ENCODE measurements at places on chromosomes 16 and 17.

- no peak for DNase-seq
Measured at GRCh38 chr16:73743665-73744496, 552.7 kb upstream of the PSMD7 start.

DNA sequence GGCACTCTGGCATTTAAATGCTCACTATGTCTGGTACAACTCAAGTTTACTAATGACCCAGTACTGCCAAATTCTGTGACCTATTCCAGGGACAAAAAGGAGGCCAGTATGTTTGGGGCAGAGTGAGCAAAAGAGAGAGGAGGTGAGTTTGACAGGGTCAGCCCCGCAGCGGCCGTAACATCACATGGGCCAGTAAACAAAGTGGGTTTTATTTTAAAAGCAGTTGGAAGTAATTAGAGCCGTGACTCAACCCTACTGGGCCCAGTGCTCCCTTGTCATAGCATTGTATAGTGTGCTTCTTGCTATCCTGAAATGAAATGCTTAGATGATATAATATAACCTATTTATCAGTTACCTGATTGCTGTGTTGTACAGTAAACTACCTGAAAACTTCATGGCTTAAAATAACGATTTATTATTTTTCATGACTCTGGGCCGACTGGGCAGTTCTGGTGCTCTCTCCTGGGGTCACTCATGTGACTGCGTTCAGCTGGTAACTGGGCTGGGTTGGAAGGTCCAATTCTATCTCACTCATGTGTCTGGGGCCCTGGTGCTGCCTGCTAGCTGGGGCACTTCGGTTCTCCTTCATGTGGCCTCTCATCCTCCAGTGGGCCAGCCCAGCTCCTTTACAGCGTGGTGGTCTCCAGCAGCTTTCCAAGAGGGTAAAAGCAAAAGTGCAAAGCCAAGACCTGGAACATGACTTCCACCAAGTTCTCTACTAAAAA lies 27.4 kb downstream of the IQCK start:
- DNase-seq, result no peak

GRCh38 chr17:4147751-4148310 lies 4.8 kb downstream of the CYB5D2 start:
- no peak for DNase-seq

GRCh38 chr17:76452127-76452659 lies 759 bp downstream of the UBE2O start:
- DNase-seq, result no peak

DNA sequence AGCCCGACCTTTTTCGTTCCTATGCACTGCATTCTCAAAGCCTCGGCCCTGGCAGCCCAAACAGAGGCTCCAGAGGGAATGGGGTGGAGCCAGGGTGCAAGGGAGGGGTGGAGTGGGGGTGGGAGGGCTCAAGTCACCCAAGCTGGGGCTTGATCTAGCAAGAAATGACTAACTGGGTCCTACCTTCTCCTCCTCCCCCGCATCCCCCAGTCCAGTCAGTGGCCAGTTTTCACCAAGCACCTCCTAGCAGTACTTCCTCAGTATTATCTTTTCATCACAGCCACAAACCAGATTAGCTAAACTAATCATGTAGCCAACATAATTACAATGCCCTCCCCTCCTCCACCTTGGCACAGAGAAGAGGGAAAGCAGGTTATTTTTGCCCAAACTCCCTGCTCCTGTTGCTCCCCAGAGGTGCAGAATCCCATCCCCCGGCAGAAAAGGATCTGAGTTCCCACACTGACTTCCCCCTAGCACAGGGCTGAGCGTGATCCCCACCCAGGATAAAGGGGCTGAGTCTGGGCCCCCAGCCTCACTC lies 2.2 kb downstream of the JUP start:
- DNase-seq, result no peak

- peak; percentile 51 for DNase-seq
Measured at GRCh38 chr17:74282587-74283370, 8.7 kb downstream of the DNAI2 start.

DNA sequence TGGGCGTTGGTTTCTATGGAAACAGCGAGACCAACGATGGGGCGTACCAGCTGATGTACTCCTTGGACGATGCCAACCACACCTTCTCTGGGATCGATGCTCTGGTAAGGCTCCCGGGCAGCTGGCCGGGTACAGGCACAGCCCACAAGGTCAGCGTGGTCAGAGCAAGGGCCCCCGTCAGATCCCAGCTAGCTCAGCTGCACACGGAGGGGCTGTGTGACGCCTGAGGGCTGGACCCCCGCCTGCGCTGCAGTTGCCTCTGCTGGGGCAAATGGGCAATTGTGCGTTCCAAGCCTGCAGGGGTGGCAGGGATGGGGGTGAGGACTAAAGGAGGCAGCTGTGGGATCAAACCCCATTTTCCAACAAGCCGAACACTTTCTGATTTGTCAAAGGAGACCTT lies 17.5 kb downstream of the TTYH2 start:
- no peak for DNase-seq

DNA sequence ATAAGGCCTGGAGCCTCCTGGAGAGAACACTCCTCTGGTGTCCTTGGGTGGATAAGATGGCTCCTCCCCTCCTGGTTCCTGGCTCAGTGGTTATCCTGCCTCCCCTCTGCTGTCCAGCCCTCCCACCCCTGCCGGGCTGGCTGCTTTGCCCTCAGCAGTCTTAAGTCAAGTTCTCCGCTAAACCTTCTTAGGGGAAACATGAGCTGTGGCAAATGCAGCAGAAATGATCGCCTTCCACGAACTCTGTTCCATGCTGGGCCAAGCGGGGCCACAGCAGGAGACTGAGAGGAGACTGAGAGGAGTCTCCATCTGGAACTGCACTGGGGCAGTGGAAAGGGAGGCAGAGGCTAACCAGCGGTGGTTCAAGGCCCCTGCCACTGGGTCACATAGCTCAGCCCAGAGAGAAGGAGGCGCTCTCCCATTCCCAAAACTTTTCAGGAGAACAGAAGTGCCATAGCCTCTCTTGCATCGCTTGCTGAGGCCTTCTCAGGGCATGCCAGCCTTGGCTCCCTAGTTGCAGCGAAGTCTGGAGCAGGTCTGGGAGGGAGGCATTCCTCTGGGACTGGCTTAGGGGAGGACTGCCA lies 26.9 kb downstream of the TNS4 start:
- no peak for DNase-seq

All from Peyer's patch (tissue), 4 donors.